ENCODE measurements at places on chromosomes 3 and 15.

- DNase-seq: peak; percentile 57
Observed at GRCh38 chr3:143120716-143121240, 1.2 kb downstream of the CHST2 start.

DNA sequence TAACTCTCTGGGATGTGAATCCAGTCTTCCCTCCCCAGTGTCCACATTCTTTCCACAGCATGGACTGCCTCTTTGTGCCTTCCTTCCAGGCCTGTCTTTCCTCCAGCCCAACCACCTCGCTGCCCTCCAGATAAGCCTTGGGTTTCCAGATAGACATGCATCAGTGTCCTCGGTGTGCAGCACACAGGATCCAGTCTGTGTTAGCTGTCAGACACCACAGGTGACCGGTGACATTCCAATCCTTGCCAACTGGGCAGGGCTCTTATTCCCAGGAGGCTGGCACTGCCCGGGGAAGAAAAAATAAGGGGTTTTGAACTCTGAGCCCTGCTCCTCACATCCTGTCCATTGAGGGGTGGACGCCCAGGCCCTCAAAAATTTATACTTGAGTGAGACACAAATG, 6.0 kb upstream of the SLC6A1 start:
- no peak for DNase-seq

GRCh38 chr3:2156244-2156847, 57.7 kb downstream of the CNTN4 start:
- peak; percentile 65 for DNase-seq

GRCh38 chr3:107465064-107465631, 57.6 kb upstream of the BBX start:
- no peak for DNase-seq

GRCh38 chr15:39417366-39418134, 163.3 kb upstream of the THBS1 start:
- DNase-seq: no peak

- DNase-seq: no peak
Observed at GRCh38 chr3:17747174-17747889, 4.9 kb upstream of the TBC1D5 start.

GRCh38 chr3:171101982-171102641, 75.6 kb upstream of the SLC2A2 start:
- no peak for DNase-seq

- DNase-seq: no peak
Observed at GRCh38 chr3:133157716-133158115, 119.5 kb downstream of the TMEM108 start.

- no peak for DNase-seq
Observed at GRCh38 chr3:178482981-178483380, 53.3 kb upstream of the KCNMB2 start.

DNA sequence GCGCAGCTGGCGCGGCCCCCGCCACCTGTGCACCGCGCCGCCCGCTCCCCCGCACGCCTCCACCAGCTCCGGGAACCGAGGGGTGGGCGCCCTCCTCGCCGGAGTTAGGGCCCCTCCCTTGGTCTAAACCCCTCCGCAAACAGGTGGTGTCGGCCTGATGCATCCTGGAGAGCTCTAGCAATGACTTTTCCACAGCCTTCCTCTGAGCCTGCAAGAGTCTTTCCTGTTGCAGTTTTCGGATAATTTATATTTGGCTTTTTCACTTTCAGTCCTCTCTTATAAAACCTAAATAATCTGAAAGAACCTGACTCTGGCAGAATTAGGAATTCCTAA, 334 bp upstream of the IGSF11 start:
- DNase-seq: no peak

- no peak for DNase-seq
Observed at GRCh38 chr3:39098473-39099000, 8.9 kb downstream of the GORASP1 start.

DNA sequence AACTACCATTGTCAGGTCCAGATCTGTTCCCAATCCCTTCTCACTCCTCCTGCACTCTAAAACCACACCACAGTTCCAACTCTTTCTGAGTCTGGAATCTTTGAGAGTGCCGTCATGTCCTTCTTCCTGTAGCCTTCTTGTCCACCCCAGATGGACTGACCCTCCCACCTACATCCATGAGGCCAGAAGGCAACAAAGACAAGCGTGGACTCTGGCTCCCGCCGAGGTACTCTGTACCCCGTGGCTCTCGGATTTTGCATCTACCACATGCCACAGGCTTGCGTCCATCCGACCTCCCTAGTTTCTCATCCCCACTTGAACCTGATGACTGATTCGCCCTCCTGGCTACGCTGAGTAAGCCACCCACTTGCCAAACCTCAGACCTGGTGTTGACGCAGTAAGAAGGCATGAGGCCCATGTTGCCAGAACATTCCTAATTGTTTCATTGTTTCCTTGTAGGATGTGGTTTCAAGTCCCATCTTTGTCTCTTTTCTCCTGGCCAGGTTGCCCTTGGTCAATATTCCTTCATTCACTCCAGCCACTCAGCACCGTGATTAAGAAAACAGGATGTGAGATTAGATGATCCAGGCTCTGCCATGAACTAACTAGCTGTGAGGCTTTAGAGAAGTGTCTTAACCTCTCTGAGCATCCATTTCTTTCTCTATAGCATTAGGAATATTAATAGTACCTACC, 1.1 kb upstream of the ZBTB38 start:
- no peak for DNase-seq

- no peak for DNase-seq
Observed at GRCh38 chr3:2770451-2770850, 339.7 kb downstream of the IL5RA start.

DNA sequence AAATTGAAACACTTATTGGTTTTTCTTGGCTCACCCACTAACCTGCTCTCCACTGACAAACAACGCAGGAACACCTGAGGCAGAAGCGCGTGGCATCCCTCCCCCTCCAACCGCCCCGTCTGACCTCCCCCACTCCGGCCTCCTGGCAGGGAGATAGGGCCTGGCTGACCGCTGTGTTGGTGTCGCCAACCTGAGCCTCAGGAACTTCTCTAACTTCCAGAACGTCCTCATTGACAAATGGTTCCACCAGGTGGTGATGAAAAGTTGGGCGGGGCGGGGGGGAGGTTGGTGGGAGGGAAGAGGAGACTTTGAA, 22.8 kb downstream of the IL17RD start:
- DNase-seq: no peak

DNA sequence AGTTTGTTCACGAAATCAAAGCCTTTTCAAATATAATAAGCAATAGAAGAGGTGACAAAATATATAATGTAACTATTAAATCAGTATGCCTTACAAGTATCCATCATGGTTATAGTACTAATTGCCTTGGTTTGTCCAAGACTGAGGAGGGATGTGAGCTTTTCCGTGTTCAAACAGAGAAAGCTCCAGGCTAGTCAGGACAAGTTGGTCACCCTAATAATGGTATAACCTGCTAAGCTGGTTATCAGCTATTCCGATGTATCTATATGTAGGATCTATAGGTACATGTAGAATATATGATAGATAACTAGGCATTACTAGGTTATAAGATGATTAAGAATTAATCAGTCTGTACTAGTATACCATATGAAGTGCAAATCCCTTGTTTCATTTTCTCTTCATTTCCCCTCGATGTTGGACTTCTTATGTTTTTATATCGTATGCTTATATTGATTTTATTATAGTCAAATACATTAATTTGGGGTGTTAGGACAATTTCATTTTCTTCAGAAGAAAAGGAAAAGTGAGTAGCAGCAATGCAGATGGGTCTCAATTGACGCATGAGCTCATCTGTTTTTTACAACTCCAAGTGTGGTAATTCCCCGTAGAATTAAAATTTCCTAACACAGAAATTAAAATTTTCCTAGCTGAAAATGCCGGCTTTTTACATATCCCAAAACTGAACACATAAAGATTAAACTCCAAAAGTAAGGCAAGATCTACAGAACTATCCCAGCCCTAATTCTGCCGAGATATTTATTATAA, 419.1 kb downstream of the TIGIT start:
- no peak for DNase-seq
